ENCODE measurements at places on chromosomes 2 and 18.

DNA sequence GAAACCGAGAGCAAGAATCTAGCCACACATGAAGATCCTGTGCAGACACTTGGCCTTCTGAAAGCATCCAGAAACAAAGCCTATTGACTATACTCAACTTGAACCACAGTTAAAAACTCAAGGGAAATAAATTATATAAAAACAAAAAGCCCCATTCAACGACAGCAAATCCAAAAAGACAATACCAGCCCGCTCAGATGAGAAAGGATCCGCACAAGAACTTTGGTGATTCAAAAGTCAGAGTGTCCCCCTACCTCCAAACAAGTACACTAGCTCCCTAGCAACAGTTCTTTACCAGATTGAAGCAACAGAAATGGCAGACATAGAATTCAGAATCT lies 163.2 kb downstream of the WDPCP start:
- DNase-seq: no peak

- DNase-seq: no peak
Measured at GRCh38 chr2:47088371-47089082, 66.6 kb downstream of the STPG4 start.

DNA sequence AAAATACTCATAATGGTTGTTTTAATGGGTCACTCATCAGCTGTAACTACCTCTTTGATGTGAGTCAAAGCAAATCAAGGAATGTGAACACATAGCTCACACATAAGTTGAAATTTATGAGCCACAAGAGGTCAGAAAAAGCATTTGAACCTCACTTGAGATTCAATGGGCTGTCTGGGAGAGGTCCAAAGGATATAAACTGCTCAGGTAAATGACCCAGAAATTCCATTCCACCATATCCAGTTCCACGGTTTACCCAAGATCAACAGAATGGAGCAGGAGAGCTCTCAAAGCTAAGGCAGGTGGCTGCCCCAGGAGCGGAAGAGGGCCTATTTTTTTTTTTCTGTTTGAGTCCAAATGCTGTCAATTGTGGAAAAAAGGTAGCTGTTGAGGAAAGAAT lies 464.1 kb downstream of the TNS1 start:
- DNase-seq: no peak

DNA sequence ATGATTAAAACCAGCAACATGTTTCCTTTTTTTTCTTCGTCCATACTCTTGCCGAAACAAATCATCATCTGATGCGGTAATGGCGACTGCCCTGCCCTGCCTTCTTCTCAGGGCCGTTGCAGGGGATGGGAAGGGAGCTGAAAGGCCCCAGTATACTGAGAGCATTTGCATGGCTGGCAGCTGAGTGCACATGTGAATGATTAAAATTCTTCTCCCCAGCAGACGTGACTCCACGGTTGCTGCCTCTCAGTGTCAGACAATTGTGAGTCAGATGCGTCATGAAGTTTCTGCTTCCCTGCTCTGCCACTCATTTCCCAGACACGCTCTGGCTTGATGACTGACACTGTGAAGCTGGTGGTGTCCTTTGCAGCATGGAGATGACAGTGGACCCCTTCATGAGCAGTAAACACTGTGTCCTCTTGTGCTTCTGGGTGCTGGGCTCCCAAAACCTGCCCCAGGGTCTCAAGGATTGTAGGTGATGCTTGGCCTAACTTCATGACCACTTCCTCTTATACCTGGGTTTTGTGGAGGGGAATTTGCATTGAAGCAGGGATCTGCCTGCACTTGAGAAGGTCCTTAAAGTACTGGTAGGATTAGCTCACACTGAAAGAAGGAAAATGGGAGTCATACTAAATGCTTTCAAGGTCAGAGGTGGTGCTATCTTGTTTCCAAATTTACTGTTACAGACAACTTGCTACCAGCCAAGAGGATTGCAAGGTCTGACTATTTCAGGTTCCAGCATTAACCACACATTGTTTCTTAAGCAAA lies 222.5 kb upstream of the COPS8 start:
- DNase-seq: no peak

GRCh38 chr18:1993866-1994265 lies 577.4 kb downstream of the METTL4 start:
- no peak for DNase-seq

GRCh38 chr18:28124131-28125029 lies 52.5 kb downstream of the CDH2 start:
- no peak for DNase-seq
